ENCODE measurements at places on chromosomes 6 and 20.

DNA sequence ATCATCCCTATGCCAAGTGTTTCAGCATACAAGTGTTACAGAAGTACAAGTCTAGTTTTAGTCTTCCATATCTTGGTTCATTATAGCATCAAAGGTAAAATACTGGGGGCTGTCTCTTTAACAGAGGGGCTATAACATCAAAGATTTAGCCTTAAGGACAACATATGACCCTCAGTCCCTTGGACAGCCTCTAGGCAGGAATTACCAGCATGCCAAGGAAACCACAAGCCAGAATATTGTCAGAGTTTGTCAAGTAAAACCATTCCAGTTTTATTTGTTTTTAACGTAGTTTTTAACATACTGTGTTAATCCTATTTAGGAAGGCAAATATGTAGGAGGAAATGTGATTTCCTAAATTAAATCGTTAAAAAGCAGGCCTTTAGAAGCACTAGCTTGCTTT lies 18.6 kb downstream of the ZKSCAN8 start:
- no peak for DNase-seq

GRCh38 chr6:52186075-52186474 lies at the start of gene IL17A:
Gene IL17A (plus strand): TSS chr6:52186375. CDS start chr6:52186432, 57 bp downstream.
- no peak for DNase-seq

- no peak for DNase-seq
Observed at GRCh38 chr6:56004426-56004825, 129.0 kb upstream of the BMP5 start.

DNA sequence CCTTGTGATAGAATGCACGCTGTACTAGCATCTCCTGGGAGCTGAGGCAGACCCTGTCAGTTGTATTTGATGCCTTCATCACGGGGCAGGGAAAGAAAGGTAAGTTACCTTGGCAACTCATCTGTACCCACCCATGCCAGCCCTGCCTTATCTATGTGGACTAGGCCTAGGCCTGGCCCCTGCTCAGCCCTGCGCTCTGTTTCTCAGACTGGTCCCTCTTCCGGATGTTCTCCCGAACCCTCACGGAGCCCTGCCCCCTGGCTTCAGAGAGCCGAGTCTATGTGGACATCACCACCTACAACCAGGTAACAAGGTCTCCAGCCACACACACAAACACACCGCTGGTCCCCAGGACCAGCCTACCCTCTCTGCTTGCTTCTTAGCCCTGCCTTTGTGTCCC lies 4.2 kb downstream of the PIGT start:
- DNase-seq, result no peak

- no peak for DNase-seq
Observed at GRCh38 chr6:43271103-43271815, 26.8 kb upstream of the SLC22A7 start.

DNA sequence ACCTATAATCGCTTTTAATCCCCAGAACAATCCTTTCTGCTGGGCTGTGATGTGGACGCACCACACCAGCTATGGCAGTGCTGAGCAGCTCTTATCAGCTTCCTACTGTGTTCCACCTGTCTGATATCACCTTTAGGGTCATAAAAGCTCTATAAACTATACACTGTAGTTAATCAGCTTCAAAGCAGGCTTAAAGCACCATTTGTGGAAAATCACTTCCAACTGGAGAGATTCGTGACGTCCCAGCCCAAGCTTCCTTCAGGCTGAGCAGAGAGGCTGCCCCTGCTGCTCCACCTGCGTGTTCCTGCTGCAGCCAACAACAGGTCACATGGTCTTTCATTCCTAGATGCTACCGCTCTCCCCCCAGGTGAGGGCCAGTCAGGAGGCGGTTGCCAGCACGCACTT lies 156.5 kb downstream of the SMOC2 start:
- no peak for DNase-seq

DNA sequence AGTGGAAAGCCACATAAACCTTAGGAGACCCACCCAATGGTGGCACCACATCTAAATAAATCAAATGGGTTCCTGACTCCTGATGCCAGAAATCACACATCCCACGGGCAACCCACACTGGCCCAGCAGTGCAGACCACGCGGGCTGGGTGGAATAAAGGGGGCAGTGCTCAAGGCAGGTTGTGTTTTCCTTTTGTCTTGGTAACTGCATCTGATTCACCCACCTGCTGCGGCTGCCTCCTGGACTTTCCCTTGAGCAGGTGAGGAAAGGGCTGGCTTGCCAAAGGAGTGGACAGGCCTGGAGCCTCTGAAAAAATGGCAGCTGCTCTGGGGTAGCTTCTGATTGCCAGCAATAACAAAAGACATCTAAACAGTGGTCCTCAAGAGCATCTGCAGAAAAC lies 119.5 kb upstream of the KCNK16 start:
- no peak for DNase-seq

DNA sequence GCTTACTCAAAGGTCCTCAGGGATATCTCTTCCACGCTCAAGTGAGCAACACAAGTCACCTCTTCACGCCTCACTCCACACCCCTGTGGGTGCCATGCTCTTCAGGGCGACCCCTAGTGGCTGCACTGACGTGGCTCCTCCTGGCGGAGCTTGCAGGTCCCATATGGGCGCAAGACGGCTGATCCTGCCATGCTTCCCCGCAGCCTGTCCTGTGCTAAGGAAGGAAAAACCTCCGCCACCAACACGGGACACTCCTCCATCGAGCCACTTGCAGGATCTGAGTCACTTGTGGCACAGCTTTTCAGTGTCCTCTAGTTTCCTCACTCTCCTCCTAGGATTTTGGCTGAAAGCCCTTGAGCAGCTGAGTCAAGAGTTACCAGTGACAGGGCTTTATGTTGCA lies 90.7 kb downstream of the KHDC1L start:
- DNase-seq, result no peak

DNA sequence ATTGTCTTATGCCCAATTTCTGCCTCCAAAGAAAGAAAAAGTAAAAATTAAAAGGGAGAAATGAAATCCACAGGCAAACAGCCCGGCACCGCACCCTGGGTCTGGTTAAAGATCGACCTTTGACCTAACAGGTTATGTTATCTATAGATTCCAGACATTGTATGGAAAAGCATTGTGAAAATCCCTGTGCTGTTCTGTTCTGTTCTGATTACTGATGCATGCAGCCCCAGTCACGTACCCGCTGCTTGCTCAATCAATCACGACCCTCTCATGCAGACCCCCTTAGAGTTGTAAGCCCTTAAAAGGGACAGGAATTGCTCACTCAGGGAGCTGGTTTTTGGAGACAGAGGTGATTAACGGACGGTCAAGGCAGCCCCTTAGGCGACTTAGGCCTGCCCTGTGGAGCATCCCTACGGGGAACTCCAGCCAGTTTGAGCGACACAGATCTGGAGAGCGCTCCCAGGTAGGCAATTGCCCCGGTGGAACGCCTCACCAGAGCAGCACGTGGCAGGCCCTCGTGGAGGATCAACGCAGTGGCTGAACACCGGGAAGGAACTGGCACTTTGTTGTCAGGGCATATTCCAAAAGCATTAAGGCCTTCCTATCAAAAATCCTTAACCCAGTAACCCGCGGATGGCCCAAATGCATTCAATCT lies 12.0 kb upstream of the HFE start:
- DNase-seq, result no peak

DNA sequence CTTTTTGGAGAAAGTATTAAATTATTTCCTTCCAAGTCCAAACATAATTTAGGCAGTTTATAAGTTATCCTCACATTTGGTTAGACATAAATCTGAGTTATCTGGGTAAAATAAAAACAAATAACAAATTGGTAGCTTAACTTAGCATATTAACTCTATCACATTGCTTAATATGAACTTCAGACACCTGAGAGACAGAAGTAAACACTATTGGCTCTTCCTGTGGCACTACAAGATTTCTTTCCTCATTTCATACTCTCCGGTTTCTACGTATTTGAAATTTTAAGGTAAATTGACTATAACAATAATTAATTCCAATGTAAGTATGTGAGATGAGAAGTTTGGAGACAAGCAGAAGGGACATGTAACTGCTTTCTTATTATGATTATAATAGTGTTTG lies 106.8 kb downstream of the TRMT11 start:
- no peak for DNase-seq

DNA sequence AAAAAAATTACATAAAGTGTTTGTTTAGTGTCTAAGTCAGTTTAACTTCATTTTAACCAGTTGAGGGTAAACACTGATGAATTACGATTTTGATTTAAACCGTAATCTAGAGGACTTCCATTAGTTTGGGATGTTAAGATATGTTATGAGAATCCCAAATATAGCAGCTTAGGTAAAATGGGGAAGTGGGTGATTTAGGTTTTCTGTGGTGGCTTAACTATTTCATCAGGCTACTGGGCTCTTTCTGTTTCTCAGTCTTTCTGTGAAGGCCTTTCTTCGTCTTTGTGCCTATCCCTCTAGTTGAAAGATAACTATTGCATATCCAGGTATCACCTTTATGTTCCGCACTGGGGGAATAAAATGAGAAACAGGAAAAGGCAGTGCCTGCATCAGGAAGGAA lies 27.9 kb downstream of the CENPW start:
- no peak for DNase-seq

DNA sequence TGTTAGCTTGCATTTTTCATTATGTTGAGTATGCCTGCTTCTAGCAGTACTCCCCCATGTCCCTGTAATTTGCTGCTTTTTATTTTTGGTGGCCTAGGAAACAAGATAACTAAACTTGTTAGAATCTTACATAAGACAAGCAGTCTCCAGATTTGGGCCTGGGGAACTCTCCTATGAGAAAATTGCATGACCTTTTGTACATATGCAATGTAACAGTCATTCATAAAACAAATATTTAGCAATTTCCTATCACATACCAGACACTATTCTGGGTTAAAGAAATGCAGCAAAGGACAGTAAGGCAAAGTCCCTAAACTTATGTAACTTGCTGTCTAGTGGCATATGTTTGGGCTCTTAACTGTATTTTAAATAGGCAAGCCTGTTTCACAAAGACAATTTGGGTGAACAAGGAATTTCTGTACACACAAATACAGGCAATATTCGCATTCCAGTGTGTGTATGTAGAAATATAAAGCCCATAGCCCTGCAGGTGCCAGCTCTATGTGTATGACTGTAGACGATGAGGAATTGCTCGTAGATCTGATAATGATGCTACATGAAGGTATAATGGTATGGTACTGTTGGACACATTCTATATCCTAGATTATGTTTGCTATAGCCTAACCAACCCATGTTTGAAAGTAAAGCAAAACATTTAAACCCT lies 305.2 kb upstream of the CITED2 start:
- no peak for DNase-seq

DNA sequence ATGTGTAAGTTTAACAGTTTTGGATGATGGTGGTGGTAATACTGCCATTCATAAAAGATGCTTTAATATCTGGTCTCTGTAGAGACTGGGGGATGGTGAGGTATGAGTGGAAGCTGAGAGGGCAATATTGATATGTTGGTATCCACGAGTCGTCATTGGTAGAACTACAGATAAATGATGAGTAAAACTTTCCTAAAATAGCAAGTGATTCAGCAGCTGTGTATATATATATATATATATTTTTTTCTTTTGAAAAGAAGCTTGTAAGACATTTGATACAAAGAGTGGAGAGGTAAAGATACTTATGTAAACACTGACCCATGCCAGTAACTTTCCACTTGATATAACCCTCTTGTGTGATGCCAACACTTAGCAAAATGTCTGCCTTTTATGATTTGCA lies 41.7 kb upstream of the CITED2 start:
- DNase-seq, result no peak

DNA sequence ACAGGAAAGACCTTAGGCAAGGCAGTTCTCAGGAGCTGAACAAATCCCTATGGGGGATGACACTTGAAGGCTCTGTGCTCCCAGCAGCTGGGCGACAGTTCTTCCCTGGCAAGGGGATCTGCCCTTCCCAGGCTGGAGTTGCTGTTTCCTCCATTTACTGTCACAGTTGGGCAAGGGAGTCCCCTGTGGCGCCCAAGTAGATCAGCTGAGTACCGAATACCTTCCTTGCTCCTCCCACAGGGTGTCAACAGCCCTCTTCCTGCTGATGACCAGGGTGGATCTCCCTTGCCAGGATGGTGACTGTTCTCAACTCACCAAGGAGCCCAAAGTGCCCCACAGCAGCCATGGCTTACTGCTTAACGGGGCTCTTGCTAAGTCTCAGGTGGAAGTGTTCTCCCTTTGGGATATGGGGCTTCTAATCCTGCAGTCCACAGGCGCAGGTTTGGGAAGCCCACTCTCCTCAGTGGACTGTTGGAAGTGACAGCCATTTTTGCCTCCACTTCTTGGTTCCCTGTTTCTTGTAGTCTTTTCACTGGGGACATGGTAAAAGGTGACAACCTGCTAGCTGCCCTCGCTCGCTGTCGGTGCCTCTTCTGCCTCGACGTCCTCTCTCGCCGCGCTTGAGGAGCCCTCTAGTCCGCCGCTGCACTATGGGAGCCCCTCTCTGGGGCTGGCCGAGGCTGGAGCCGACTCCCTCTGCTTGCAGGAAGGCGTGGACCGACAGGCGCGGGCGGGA lies 5.7 kb upstream of the PSMG4 start:
- DNase-seq, result no peak

- no peak for DNase-seq
Observed at GRCh38 chr6:141212296-141212695, 920.4 kb upstream of the GJE1 start.

DNA sequence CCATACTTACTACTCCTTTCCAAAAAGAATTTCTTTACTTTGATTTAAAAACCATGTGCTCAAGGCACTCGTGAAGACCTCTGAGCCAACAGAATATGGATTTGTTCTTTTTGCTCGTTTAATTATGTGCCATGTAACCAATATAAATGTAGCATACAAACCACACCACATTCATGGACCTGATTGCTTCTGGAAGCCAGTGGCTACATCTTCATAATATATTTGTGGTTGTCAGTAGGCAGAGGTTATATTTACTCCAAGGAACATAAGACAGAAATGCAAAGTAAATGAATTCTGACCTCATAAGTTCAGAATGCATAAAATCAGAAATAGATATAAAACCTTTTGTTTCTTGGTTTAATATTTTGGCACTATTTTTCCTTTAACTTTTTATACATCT lies 373.0 kb downstream of the HDGFL1 start:
- no peak for DNase-seq

DNA sequence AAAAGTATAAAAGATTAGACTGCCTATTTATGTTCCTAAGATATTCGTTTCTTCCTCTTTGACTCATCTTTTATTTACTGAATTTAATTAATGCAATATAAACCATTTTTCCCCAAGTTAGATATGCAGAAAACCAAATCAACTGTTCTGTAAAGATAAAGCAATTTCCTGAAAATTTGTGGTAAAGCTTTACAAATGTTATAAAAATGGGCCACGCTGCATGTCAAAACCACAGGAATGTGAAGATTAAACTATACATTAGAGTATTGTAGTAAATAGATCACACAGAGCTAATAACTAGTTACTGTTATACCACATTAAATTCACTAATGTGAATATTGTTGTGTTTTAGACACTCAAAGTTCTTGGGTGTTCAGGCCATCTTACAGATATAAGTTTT lies 83.4 kb downstream of the OPN5 start:
- DNase-seq, result no peak

GRCh38 chr6:121187200-121187832 lies 147.0 kb downstream of the TBC1D32 start:
- DNase-seq, result no peak

Data from CD4-positive, alpha-beta T cell treated with Interleukin-6 at 100 ng/mL for 8 hours (primary cell).